M059J (cell line): ENCODE measurements at places on chromosomes 5 and 9. TPM values are rescaled to one million over a fixed set of nuclear protein-coding genes. Genes with fewer than 3 reads are reported as not detected.

- DNase-seq, result peak; percentile 90
These were observed 77.7 kb downstream of the ARSB start for GRCh38 chr5:78907255-78907891.

- no peak for DNase-seq
These were observed 4.9 kb upstream of the PSAT1 start for GRCh38 chr9:78292026-78292425.

DNA sequence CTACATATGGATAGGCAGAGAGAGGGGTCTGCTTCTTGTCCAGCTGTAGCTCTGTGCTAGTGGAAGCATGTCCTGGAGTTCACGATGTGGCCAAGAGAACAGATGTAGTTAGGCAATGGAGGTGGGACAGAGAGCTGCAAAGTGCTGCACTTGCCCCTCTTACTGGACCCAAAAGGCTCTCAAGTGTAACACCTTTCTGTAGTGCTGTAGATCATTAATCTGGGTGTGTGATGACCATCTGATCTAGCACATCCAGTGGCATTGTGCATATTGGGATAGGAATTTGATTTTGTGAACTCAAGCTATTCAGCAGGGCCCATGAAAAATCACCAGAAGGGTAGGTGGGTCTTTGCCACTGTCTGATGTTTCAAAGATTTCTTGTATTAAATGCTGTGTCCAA lies 151.4 kb downstream of the KDM4C start:
- no peak for DNase-seq

DNA sequence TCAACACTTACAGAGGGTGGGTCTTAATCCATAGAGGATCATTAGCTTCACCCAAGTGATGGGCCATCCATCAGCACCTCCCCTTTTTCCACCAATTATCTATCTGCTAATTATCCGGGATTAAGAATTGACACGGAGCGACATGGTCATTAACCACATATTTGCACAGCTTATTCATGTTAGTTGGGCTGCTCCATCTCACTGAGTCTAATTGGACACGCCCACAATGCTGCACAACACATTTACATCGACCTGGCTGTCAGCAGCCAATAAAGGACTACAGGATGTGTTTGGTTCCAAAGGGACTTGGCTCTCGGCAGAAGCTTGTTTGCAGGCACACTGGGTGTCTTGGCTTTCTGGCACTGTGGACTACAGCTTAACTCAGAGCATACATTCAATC lies 21.6 kb downstream of the FOXE1 start:
- DNase-seq, result no peak

DNA sequence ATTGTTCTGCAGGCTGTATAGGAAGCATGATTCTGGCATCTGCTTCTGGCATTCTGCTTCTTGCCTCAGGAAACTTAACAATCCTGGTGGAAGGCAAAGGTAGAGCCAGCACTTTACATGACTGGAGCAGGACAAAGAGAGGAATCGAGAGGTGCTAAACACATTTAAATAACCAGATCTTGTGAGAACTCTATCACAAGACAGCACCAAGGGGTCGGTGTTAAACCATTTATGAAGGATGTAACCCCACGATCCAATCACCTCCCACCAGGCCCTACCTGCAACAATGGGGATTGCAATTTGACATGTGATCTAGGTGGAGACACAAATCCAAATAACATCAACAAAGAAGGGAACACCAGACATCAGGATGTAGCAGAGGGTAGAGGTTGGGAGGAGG lies 221.5 kb downstream of the CDH12 start:
- DNase-seq, result no peak

- no peak for DNase-seq
These were observed 24.2 kb upstream of the ZBTB34 start for GRCh38 chr9:126836216-126836615.

- peak; percentile 38 for DNase-seq
These were observed 124.7 kb downstream of the GABBR2 start for GRCh38 chr9:98584059-98584458.

GRCh38 chr9:109319626-109320241 lies 1.1 kb downstream of the EPB41L4B start:
- DNase-seq, result no peak

DNA sequence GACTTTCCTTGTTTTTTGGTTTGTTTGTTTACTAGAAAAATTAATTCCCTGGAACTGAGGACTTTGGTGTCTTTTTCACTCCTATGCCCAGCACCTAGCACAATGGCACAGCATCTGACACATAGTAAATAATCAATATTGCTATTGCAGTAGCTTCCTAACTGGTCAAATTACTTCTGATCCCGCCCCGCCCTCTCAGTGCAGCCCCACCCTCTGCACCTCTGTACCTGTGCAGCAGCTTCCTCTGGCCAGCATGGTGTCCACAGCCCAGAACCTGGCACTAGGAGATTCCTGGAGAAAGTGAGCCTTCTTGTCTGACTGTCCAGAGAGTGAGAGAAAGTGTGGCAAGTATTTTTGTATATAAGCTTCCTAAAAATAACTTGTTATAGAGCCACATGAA lies 343.2 kb downstream of the ZNF608 start:
- no peak for DNase-seq

DNA sequence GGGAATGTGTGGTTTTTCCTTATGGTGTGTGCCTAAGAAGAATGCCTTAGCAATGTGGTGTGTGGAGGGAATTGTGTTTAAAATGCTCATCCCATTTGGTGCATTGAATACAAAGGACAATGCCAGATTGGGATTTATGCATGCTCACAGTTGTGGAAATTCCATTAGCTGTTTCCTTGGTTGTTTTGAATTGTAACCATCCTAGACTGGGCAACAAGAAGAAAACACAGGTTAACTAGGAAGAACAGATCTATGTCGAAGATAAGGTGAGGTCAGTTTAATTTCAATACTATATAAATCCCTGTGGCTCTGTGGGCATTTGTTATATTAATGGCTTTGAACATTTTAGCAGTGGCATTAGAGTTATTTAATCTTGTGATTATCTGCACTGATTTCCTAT lies 266.8 kb downstream of the MAT2B start:
- DNase-seq, result no peak

- DNase-seq, result no peak
These were observed 18.5 kb downstream of the PPARGC1B start for GRCh38 chr5:149748471-149749094.

GRCh38 chr5:14353726-14354474 lies 210.8 kb downstream of the TRIO start:
- no peak for DNase-seq

DNA sequence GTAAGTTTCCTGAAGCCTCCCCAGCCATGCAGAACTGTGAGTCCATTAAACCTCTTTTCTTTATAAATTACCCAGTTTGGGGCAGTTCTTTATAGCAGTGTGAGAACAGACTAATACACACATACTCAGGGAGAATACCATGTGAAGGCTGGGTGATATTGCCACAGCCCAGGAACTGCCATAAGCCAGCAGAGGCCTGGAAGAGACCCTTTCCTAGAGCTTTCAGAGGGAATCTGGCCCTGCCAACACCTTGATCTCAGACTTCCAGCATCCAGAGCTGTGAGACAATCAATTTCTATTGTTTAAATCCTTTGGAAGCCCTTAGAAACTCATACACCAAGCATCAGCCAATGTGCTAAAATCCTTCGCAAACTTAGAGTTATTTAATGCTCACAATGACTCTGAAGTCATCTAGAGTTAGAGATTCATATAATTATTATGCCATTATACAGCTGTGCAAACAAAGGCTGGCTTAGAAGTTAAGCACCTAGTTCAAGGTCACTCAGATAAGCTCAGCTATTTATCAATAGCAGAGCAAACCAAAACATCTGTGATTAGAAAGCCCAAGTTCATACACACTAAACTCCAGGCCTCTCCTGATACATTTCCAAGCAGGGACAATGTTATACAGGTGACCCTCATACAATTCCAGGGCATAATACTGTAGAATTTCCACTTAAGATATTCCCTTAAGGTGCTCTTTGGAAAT lies 531.8 kb upstream of the DAP start:
- DNase-seq, result no peak

DNA sequence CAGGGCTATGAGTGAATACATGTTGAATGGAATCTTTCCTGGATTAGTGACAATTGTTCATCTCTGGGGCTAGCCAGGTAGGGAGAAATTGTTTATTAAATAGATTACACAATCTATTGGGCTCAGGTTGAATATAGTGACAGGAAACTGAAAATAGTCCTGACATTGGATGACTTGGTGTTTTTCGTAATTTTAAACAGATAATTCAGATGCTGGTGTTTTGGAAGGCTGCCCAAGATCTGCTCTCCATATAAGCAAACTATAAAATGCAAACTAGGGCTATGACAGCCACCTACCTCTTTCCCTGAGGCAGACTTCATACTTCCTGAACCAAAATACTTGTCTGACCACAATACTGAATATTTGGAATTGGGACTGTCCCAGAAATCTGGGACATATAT lies 99.1 kb downstream of the ENC1 start:
- DNase-seq, result peak; percentile 81

- DNase-seq, result peak; percentile 99
These were observed 47.3 kb downstream of the TRIO start for GRCh38 chr5:14190194-14191164.

DNA sequence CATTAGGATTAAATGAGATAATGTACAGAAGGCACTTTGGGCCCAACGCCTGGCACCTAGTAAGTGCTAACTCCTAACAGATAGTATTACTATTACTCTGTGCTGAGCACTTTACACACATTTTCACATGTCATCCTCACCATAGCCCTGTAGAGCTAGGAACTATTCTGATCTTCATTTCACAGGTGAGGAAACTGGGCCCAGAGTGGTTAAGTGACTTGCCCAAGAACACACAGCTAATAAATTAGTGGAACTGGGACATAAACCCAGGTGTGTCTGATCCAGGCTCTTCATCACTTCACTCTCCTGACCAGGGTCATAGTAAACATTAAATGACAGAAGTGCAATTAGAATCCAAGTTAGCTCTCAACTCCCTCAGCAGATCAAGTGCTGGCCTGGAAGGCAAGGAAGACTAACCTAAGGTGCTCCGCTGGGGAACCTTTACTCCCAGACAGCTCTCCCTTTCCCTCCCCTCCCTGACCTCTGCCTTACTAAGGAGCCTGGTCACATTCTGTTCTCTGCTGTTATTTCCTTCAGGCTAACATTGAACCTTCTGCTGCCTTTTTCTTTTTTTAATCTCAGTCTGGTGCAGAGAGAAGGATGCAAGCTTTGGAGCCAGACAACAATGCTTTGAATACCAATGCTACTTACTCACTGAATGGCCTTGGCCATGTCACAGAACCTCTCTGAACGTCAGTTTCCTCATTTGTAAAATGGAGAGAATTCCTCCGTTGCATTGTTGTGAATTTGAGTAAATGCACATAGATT lies 4.1 kb upstream of the ADRA1B start:
- peak; percentile 87 for DNase-seq

- peak; percentile 86 for DNase-seq
These were observed 25.7 kb upstream of the EEIG1 start for GRCh38 chr9:128006332-128006996.

DNA sequence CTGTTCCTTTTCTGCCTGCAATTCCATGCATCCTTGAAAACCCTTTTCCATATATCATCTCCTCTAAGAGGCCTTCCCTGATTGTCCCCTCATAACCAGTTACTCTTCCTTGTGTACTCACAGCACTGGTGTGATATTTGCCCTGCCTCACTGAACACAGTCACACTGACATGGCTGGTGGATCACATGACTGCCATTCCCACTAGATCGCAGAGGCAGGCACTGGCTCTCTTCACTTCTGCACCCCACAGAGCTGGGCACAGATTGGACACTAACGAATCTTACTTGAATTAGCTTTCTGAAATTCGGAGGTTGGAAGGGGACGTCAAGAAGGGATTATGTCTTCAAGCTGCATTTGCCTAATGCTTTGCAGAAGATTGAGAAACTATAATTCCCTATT lies 208.0 kb downstream of the PAPPA start:
- DNase-seq, result no peak

LOX gene
- total RNA-seq, result 20.9 and 37.7 TPM in 2 replicates

SLC36A3 gene
- total RNA-seq, result not detected in 2 replicates

F12 gene
- total RNA-seq, result 1.7 and 2.4 TPM in 2 replicates

GAS1 gene
- 5.9 and 8.9 TPM in 2 replicates for total RNA-seq

TERT gene
- total RNA-seq, result 0.62 TPM in 1 of 2 replicates, not detected in the other

CCDC183 gene
- total RNA-seq, result not detected in 2 replicates

TNFSF8 gene
- not detected in 2 replicates for total RNA-seq

GPR21 gene
- not detected in 2 replicates for total RNA-seq
